ENCODE measurements at places on chromosomes 11 and 22. TPM values are rescaled to one million over a fixed set of nuclear protein-coding genes. Genes with fewer than 3 reads are reported as not detected.

DNA sequence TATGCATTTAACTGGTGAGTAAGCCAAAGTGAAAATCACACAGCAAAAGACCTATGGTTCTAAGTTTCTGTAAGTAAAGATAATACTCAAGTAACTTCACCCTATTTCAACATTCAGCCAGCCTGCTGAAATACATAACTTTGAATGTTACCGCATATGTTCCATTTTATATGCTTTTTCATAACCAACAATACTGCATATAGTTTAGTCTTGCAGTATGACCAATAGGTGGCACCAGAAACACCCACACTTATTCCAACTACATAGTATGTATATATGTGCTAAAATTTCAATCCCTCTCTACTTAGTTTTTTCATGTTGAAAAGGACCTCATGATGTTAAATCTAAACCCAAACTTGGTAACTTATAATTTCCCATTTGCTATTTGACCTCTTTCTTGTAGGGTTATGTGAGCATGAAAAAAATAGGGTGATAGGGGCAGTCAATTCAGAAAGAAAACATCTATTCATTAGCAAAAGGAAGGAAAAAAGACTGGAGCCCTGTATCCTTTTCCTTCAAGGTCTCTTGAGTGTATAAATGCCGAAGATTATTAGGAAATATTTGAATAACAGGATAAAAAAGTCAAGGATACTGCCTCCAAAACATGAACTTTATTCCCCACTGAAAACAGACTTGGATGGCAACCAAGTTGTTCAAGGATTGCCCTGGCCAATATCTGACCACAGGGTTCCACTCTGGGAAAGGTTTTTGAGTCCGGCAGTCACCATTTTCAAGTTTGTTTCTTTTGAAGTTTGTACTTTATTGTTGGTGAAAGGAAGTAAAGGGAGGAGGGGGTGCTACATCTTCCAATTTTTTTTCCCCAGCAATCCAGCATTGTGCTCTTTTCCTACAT lies 23.8 kb upstream of the FZD4 start:
- DNase-seq, result peak; percentile 45

DNA sequence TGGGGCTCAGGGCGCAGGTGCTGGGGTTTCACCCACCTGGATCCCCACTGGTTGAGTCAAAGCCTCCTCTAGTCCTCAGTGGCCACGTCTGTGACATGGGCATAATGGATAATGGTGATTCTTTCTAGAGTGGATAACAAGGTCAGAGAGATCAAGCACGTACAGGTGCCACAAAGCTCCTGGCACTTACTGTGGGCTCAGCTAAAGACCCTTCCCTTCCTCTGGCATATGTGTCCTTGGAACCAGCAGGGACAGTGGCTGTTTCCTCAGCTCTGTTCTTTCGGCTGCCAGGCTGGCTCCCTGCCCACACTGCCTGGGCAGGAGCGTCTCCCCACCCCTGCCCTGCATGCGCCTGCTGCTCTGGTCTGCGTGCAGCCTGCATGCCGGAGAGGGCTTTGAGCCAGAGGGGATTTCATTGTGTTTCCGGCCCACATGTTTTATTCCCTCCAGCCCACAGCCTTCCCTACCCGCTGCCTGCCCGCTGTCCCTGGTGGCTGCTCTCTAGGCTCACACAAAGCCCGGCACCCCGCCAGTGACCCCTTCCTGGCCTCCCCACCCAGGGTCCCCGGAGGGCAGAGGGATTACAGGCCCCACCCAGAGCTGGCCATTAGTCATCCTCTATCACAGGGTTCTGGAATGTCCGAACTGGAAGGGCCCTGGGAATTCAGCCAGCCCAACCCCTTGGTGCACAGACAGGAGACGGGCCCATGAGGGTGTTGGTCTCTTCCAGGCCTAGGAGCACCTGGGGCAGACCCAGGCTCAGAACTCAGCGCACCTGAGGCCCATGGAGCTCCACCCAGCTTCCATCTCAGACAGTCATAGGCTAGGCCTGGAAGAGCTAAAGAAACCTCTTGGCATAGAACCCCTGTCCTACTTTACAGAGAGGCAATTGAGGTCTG lies 55.3 kb upstream of the GCAT start:
- peak; percentile 92 for DNase-seq

DNA sequence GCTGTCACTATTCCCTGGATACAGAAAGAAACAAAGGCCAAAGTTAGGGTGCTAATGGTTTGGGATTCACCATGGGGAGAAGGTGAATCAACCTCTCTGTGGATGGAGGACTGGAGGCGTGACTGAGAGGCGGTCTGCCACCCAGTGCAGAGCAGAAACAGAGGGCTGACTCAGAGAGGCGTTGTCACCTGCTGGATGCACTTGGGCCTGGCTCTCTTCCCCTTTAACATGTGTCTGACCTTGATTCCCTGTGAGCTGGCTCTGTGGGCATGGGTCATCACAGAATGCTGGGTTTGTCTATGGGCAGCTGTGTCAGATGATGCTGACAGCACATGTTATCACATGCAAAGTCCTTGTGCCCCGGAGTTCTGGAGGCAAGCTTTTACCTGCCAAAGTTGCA lies 75.9 kb downstream of the LDLRAD3 start:
- no peak for DNase-seq

Gene CNIH2
- total RNA-seq, result not detected

Gene NOX4
- 3.1 TPM for total RNA-seq

GRCh38 chr11:122202951-122203456 lies 87.0 kb upstream of the BLID start:
- DNase-seq, result peak; percentile 76

GRCh38 chr11:19294444-19294843 lies 53.7 kb upstream of the E2F8 start:
- DNase-seq, result no peak

DNA sequence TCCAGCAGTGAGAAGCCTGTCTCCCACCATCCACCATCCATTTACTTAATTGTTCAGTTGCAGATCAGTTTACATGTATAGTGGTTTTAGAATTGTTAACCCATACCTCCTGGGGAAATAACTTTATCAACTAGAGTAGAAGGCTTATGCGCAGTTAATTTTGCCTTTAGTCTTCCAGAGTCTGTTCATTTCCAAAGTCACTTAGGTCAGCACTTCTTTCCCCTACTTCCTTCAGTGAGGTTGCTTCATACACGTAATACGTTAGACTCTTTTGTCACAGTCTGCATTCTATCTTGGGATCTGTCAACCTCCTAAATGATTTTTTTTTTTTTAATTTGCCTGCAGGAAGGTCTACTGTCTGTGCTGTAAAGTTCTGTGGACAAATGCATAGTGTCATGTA lies 495.6 kb upstream of the ISX start:
- DNase-seq, result no peak

Gene AQP11
- total RNA-seq, result 1.3 TPM

Gene SULT4A1
- 0.20 TPM for total RNA-seq

Gene CD6
- total RNA-seq, result 0.17 TPM

Gene NPAS4
- total RNA-seq, result not detected

- DNase-seq, result no peak
Observed at GRCh38 chr11:42770444-42771065, 541.2 kb upstream of the API5 start.

DNA sequence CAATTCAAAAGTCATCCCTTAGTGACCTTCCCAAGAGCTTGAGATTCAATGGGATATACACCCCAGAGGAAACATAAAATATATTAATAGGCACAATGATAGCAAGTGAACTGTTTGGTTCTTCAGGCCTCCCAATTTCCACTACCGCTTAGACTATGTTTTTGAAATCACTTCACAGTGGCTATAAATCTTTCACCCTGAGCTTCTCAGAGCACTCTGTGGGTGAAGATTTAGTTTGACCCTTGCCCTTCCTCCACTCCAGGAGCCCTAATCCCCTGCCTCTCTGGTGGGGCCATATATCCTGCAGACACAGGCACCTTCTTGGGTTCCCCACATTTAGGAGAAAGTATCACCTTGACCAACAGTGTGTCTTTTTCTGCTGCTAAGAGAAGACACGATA lies 186.9 kb upstream of the PITPNB start:
- DNase-seq, result no peak

Gene OR51L1
- not detected for total RNA-seq

- DNase-seq, result no peak
Observed at GRCh38 chr11:44681698-44682097, 45.1 kb upstream of the TSPAN18 start.

Gene CHADL
- 7.2 TPM for total RNA-seq

DNA sequence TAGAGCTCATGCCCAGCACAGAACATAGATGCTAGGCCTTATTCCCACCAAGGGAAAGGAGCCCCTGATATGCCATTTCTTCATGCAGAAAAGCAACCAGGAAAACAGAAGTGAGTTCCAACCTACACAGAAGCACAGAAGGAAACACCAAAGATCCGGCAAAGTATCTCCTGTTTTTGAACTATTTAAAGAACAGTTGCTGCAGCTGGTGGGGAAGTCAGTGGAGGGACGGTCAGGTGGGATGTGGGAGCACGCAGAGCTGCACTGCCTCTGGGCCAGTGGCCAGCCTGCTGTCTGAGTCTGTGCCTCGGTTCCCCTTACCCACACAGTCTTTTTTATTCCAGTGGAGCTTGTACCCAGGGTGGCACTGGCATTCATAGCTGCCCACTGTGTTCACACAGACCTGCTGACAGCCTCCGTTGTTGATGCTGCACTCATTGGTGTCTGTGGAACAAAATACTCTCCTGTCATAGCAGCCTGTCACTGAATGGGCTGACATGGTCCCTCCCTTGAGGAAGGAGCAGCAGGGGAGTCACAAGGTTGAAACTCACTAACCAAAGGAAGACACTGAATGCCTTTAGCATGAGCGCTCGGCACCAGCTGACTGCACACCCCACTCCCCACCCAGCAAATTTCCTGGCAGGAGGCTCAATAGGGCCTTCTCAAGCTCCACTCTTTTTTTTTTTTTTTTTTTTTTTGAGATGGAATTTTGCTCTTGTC lies 37.9 kb downstream of the SCUBE2 start:
- DNase-seq, result no peak

GRCh38 chr11:16853266-16853665 lies 114.8 kb downstream of the C11orf58 start:
- no peak for DNase-seq

GRCh38 chr11:95337972-95338429 lies 107.0 kb upstream of the SESN3 start:
- no peak for DNase-seq

- no peak for DNase-seq
Observed at GRCh38 chr22:48748860-48749554, 1078.7 kb downstream of the BRD1 start.

DNA sequence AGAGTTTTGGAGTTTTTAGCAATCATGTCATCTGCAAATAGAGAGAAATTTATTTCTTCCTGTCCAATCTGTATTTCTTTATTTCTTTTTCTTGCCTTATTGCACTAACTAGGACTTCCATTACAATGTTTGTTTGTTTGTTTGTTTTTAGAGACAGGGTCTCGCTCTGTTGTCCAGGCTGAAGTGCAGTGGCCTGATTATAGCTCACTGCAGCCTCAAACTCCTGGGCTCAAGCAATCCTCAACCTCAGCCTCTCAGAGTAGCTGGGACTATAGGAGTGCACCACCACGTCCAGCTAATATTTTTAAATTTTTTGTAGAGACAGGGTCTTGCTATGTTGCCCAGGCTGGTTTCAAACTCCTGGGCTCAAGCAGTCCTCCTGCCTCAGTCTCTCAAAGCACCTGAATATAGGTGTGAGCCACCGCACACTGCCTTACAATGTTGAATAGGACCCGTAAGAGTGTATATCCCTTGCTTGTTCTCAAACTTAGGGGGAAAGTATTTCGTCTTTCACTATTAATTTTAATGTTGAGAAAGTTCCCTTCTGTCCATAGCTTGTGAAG lies 29.6 kb upstream of the MAPK1 start:
- no peak for DNase-seq

Gene BAIAP2L2
- total RNA-seq, result 0.12 TPM

DNA sequence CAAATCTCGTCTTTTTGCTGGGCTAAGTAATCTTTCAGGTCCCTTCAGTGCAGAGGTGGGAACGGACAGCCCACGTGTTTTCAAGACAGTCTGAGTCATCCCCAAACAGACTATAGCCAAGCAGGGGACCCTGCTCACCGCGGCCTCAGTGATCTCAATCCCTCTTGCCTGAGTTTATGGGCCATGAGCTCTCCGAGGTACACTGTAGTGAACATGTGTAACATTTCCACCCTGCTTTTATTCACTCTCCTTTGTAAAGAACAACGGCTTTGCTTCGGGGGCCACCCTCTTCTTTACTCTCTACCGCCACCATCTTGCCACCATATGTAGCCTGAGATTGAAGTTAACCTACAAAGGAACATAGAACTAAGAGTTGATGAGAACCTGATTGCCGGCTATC lies 11.5 kb upstream of the KCTD14 start:
- DNase-seq, result no peak

- DNase-seq, result no peak
Observed at GRCh38 chr11:33005175-33005574, 10.5 kb upstream of the DEPDC7 start.
